ENCODE measurements at places on chromosomes 7 and 10.

GRCh38 chr10:69558559-69558958, 14.7 kb downstream of the NEUROG3 start:
- DNase-seq = no peak

- DNase-seq = no peak
These were observed 46.1 kb downstream of the PTPRN2 start for GRCh38 chr7:158541346-158542010.

GRCh38 chr10:116880716-116881482, 31.6 kb downstream of the ENO4 start:
- DNase-seq = no peak

- DNase-seq = no peak
These were observed 16.5 kb downstream of the MYH16 start for GRCh38 chr7:99289185-99289584.

GRCh38 chr7:136061433-136061832, 84.3 kb upstream of the MTPN start:
- DNase-seq = no peak

DNA sequence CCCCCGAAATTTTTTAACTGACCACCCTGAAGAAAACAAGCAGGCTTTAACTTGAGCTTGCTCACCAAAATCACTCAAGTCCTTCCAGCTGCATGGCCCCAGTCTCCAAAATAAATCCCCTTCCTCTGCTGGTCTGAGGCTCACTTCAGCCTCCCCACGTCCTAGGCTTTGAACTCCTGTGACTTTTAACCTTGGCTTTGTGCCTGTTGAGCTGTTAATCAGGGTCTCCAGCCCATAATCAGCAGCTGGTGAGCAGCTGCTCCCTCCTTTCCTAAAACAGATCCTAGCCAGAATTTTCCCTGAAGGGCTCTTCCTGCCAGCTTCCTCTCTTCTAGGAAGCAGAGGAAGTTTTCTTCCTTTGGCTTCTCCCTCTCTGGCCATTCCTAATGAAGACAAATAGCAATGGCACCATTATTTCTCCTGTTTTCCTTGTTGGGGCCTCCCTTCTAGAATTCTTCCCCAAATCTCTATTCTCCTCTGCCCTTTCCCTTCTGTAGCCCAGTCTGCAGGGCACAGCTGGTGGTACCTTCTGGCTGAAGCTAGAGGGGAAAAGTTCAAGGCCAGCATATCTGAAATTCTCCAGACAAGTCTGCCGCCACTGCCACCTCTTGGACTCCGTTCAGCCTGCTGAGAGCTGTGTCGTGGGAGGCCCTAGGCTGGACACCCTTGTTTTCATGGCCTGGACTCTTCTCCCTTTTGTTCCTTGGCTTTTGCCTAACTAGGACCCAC, 152.1 kb downstream of the NOC3L start:
- no peak for DNase-seq

All from activated CD4-positive, alpha-beta T cell treated with anti-CD3 and anti-CD28 coated beads, Interleukin-2, amount 50 U/mL, for 24 hours (primary cell).